ENCODE measurements at places on chromosomes 13 and 19. TPM values are rescaled to one million over a fixed set of nuclear protein-coding genes. Genes with fewer than 3 reads are reported as not detected.

Gene LYPD5
- total RNA-seq = 0.39 TPM

Gene NLRP4
- not detected for total RNA-seq

- H3K36me3 ChIP-seq = no peaks in the 10 kb centered on the region
- H3K4me1 ChIP-seq = no peaks in the 10 kb centered on the region
Measured at GRCh38 chr19:18074192-18074591, 12.5 kb downstream of the IL12RB1 start.

Gene ZNF154
- total RNA-seq = 0.22 TPM

Gene CYP4F8
- not detected for total RNA-seq

DNA sequence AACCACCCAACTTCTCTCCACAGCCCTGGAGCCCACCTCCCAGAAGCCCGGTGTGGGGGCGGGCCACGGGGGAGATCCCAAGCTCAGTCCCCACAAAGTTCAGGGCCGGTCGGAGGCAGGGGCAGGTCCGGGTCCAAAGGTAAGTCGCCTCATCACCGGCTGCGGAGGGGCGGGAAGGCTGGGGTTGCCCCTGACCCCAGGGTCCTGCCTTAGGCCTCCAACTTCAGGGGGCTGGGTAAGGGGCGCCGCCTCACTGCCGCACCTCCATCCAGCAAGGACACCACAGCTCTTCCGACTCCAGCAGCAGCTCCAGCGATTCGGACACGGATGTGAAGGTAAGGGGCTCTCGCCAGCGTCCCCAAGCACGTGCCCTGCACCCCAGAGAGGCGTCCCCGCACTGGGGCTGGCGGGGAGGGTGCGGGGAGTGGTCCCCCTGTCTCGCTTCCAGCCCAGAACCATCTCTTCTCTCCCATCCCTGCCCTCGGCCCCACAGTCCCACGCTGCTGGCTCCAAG is 358 bp downstream of the C19orf33 start:
- no peak for DNase-seq
- H3K27ac ChIP-seq = no peak overlapping the region
- H3K4me1 ChIP-seq = peaks cover 8% of the 10 kb centered on the region
- no peaks in the 10 kb centered on the region for H3K27me3 ChIP-seq

Gene ZNF563
- 2.1 TPM for total RNA-seq

Gene LCP1
- 62.7 TPM for total RNA-seq

Gene FGF9
- not detected for total RNA-seq

DNA sequence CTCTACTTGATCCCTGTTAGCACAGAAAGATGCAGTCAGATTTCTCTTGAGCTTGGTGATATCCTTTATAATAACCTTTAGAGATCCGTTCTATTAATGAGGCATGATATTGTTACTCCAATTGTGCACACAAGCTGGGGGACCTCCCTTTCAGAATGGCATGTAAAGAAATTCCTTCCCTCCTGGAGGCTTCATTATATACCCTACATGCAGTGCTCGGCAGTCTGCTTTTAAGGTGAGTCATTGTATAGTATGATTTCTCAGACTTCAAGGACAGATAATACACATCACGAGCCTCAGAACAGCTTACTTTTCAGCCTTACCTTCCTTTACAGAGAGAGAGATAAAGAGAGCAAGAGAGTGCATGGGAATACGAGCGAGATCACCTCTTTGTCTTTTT is 261.3 kb downstream of the ATP8A2 start:
- no peak overlapping the region for H3K27ac ChIP-seq
- H3K27me3 ChIP-seq = no peaks in the 10 kb centered on the region
- no peak overlapping the region for H3K4me3 ChIP-seq
- no peaks in the 10 kb centered on the region for H3K4me1 ChIP-seq

DNA sequence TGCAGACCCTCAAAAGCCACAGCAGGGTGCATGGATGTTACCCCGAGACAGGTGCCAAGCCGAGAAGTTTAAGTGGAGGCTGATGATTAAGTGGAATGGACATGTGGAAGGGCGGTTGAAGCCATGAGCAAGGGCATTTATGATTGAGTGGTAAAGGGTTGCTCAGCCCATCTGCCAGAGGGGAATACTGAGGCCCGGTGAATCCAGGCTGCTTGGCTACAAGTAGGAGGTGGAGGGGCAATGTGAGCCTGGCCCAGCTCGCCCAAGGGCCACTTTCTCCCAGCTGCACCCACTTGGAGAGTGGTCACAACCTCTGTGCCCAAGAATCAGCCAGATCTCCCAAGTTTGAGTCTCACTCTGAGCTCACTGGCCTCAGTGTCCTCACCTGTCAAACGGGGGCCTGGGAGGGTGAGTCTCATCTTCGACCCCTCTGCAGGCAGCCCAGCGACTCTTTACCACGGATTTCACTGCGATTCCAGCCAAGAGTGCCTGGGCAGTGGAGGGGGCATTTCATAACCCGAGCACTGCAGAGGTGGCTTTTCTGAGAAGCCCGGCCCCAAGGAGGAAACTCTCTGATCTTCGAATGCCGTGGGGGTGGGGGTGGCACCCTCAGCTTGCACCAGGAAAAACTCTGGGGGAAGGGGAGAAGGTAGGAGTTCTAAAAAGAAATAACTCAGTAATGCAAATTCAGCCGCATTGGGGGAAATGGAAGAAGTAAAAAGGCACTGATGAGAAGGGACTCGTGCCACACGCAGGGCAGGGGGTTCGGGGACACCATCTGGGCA is 62.9 kb upstream of the KLF2 start:
- no peaks in the 10 kb centered on the region for H3K27me3 ChIP-seq
- H3K4me1 ChIP-seq = no peaks in the 10 kb centered on the region
- no peak for DNase-seq
- no peak overlapping the region for H3K4me3 ChIP-seq

DNA sequence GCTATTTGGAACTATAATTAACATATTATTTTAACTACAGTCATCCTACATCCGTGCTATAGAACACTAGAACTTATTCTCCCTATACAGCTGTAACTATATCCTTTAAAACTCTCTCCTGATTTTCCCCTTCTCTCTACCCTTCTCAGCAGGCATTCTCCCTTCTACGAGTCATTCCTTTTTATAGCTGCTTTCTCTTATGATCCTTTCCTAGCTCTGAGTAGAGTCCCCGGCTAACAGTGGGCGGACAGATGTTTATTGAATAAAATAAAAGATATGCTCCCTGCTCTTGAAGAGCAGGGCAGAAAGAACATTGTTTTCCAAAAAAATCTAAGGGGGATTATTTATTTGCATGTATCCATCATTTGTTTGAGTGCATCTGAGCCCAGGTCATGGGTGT is 246.5 kb upstream of the TMTC4 start:
- no peak for DNase-seq
- H3K36me3 ChIP-seq = no peaks in the 10 kb centered on the region
- H3K27ac ChIP-seq = no peak overlapping the region
- no peak overlapping the region for H3K4me3 ChIP-seq
- H3K4me1 ChIP-seq = no peaks in the 10 kb centered on the region
